Effector CD8-positive, alpha-beta T cell (primary cell): ENCODE measurements at places on chromosomes 16 and 17.
A peak's percentile ranks its signal among the peaks of the same experiment; 100 is the strongest.

- no peak for DNase-seq
Measured at GRCh38 chr17:74328487-74328886, 2.5 kb downstream of the KIF19 start.

DNA sequence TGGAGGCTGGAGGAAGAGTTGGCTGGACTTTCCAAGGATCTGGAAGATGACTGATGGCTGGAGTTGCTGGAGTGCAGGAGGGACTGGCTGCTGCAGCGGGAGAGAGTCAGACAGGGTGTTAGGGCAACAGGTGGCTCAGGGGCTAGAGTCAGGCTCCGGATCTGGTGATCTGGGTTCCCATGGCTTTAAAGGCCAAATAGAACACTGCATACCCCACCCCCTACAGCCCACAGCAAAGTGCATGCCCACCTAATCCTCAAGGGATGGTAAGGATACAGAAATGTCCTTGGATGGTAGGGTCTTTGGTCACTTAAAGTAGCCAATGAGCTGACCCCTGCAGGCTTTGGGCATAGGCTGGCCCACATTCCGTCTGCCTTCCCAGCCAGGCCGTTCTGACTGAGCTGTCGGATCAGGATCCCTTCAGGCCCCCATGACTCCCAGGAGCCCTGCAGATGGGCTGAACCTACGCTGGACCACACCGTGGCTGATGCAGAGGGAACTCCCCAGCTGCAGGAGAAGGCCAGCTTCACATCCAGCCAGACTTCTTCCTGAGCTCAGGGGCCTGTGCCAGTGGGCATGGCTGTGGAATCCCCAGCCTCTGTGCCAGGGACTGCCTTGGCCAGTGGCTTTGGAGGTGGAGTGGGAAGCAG lies 13.9 kb downstream of the TNS4 start:
- DNase-seq = no peak

DNA sequence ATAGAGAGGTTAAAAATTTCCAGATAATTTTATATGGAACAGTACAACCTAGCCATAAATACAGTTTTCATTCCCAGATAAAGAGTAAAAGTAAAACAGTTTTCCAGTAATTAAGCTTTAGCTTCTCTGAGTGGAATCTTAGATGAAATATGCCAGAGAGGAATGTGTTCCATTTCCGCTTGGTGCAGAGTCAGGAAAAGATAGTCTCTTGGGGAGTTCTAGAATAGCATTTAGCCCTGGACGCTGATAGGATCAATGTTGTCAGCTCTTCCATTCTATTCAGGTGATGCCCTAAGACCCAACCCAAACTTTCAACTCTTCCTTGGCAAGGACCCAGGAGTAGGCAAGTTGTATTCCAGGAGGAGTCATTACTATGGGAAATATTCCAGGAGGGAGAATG lies 30.9 kb upstream of the ABCA3 start:
- no peak for DNase-seq

GRCh38 chr17:66191593-66192377 lies at the start of gene CEP112:
Gene CEP112 (minus strand): TSS chr17:66192133.
- peak; percentile 82 for DNase-seq

- DNase-seq = no peak
Measured at GRCh38 chr16:11134722-11135463, 121.1 kb downstream of the SOCS1 start.

GRCh38 chr17:600576-601243 lies 113.9 kb downstream of the VPS53 start:
- no peak for DNase-seq

- DNase-seq = no peak
Measured at GRCh38 chr16:15803618-15804017, 53.2 kb downstream of the MYH11 start.

DNA sequence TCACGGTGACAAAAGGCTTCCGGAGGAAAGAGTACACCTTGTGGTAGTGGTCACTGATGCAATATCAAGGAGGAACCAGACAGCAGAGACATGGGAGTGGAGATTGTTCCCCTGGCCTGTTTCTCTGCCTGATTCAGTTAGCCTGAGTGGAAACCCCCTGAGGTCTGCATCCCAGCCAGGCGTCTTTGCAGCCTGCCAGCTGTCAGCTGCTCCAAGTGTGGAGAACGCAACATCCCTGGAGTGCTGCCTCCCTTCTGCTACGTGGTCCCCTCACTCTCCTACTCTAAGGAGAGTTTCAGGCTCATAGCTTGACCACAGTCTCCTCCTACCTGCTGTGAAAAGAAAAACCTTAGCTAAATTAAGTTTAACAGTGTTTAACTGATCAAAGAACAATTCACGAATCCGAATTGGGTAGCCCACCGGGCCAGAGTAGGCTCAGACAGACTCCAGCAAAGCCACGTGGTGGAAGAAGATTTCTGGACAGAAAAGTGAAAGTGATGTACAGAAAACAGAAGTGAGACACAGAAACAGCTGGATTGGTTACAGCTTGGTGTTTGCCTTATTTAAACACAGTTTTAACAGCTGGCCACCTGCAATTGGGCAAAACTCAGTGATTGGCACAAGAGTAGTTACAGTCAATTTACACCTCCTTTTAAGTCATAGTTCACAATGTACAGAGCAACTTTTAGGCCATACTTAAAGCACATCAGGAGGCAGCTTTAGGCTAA lies 188.6 kb downstream of the DNAH9 start:
- no peak for DNase-seq

DNA sequence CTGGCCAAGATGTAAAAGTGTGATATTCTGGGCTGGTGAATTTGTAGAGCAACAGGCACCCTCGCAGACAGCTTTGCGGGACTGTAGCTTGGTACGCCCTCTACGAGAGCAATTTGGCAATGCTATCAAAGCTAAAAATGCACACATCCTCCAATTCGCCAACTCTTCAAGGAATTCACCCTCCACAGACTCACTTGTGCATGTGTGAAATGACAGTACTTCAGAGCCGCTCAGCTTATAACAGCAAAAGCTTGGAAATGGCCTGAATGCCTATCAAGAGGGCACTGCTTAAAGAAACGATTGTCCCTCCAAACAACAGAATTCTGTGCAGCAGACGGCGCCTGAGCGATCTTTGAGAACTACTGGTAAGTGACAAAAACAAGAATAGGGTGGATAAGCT lies 130.8 kb downstream of the SDK2 start:
- DNase-seq = no peak

DNA sequence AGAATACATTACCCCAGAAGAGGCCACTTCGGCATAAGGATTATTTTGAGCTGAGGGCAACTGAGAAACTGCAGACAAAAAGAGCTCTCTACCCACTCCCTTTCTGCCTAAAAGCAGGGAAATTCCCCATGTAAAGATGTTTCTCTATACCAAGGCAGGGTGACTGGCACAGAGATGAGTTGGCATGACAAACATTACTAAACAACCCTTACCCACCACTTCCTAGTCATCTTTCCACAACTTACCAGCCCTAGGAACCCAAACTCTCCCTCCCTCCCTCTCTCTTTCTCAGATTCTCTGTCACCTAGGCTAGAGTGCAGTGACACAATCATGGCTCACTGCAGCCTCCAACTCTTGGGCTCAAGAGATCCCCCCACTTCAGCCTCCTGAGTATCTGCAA lies 68.6 kb downstream of the EMP2 start:
- no peak for DNase-seq

DNA sequence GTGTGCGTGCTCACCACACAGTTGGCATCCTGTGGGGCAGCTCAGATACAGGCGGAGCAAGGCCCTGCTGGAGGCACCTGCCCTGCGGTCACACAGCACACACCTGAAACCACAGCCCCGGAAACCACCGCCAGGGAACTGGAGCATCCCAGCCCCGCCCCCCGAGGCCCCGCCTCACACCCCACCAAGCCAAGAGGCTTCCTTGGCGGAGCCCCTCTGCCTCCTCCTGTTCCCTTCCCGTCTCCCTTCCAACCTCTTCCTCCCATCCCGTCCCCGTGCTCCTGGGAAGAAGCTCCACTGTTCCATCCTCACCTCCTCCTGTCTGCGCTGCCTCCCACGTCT lies 205.5 kb downstream of the NTN1 start:
- DNase-seq = no peak

- no peak for DNase-seq
Measured at GRCh38 chr16:30108059-30108850, 5.1 kb downstream of the GDPD3 start.

DNA sequence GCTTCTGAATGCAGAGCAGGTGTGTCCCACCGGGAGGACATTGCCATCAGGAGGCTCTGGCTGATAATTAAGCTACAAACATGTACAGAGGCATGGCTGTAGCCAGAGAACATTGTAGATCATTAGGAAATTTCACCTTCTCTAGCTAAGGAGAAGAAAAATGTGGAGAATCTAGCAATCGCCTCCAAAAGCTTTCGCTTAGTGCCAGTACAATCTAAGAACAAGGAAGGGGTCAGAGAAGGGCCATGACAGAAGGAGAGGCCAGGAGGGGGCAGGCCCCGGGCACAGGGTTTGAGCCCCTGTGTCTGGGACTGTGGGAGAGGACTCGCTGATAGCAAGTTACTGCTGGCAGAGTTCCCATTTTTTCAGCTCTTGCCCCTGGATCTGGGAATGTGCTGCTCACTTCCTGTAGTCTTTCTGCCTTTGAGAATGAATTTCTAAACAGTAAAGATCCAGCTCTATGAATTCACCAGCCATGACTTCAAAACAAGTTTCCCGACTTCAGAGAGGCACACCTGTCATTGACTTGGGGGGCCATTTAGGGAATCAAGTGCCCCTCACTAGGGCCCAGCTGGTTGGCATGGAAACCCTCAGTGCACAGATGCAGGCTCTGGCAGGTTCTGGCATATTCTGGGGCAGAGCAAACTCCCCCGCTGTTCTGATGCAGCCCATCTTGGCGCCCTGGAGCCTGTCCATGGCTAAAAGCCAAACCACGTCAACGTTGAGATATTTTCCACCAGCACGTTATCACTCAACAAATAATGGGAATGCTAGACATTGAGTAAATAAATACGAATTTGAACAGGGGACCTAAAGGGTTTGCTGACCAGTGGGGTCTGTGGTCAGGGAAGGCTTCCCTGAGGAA lies 59.5 kb upstream of the CACNG4 start:
- no peak for DNase-seq

GRCh38 chr16:67477960-67478554 lies 2.9 kb downstream of the ATP6V0D1 start:
- DNase-seq = no peak

DNA sequence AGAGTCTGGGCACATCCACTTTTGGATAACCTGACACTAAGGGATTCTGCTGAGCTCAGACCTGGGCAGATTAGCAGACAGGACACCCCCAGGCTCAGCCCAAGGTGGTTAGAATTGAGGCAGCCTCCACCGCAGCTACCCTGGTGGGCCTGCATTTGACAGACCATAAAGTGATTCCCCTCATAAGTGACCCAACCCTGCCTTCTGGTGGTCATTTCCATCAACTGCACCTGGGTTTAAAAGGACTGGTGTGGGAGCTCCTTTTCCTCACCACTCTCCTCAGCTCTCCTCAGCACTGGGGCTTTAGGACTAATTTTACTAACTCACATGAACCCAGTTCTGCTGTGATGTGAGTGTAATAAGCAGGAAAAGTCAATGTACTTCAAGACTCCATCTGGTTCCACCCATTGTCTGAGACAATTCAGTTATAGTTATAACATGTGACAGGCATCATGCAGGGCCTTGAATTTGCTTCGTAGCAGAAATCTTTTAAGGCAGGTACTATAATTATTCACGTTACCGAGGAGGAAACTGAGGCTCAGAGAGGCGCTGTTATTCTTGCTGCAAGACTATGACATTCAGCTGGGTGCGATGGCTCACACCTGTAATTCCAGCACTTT lies 42.5 kb downstream of the MYH3 start:
- no peak for DNase-seq

- DNase-seq = no peak
Measured at GRCh38 chr16:21186326-21186691, 25.1 kb downstream of the ZP2 start.

DNA sequence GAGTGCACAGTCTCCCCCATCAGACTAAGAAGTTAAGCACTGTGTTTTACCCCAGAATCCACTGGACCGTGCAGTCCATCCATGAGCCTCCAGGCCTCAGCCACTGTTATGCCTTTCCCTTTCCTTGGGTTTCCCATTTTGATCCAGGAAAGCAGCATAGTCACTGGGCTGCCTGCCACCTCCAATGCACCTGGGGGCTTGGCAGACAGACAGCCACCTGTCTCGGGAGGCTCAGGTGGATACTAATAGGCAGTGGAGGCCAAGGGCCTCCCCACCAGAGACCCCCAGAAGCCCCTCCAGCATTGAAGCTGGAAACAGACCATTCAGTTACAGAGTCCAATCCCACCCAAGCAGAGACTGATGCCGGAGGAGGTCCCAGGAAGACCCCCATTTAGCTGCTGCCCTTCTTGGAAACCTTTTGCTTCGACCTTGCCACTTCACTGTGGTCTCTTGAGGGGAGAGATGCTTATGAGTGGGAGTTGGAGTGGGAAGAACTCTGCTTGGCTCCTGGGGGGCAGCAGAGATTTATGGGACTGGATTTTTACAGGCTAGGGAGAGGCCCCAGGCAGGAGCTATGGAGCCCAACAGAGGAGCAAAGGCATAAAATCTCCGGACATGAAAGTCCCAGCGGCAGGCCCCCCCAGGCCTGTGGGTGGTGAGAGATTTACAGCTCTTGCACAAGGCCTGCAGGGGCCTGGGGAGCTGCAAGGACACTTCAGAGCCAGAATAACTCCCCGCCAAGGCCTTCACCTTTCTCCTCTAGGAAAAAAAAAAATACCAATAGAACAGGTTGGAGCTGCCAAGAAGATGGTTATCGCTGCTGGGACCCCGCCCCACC lies 12.2 kb upstream of the SP2 start:
- DNase-seq = no peak

DNA sequence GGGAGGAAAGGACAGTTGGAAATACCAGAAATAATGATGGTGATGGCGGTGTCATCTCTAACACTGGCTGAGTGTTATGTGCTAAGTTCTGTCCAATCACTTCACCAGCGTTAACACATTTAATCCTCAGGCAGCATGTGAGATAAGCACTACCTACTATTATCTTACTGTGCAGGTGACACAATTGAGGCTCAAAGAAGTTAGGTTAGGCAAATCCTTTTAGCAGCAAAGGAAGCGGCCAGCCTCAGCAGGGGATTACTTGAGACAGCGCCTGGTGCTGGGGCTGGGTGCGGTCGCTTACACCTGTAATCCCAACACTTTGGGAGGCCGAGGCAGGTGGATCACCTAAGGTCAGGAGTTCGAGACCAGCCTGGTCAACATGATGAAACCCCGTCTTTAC lies 18.7 kb upstream of the DHX8 start:
- no peak for DNase-seq

GRCh38 chr17:81918832-81919545 lies 1.0 kb upstream of the SIRT7 start:
- DNase-seq = no peak
